ENCODE measurements at places on chromosomes 11 and 22.

DNA sequence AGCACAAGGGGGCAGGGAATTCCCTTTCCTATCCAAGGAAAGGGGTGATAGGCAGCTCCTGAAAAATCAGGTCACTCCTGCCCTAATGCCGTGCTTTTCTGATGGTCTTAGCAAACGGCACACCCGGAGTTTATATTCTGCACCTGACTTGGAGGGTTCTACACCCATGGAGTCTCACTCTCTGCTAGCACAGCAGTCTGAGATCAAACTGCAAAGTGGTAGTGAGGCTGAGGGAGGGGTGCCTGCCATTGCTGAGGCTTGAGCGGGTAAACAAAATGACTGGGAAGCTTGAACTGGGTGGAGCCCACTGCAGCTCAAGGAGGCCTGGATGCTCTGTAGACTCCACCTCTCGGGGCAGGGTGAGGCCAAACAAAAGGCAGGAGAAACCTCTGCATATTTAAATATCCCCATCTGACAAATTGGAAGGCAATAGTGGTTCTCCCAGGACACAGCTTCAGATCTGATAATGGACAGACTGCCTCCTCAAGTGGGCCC, 194.7 kb downstream of the OR4A47 start:
- no peak for DNase-seq

GRCh38 chr11:11359611-11360010, 6.6 kb upstream of the CSNK2A3 start:
- DNase-seq, result no peak

DNA sequence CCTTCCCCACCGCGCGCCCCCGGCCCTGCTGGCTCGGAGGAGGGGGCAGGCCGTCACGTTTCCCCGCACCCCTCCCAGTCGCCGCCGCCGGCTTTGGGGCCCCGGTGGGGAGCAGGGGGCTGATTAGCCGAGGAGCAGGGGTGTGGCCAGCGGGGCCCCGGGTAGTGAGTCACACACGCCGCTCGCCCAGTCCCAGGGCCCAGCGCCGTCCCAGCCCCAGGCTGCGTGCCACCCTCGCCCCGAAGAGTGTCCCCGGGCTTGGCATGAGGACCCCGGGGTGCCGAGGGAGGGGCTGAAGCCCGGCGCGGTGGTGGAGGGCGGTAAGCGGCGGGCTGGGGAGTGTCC, 34.4 kb downstream of the PRDM11 start:
- peak; percentile 33 for DNase-seq

DNA sequence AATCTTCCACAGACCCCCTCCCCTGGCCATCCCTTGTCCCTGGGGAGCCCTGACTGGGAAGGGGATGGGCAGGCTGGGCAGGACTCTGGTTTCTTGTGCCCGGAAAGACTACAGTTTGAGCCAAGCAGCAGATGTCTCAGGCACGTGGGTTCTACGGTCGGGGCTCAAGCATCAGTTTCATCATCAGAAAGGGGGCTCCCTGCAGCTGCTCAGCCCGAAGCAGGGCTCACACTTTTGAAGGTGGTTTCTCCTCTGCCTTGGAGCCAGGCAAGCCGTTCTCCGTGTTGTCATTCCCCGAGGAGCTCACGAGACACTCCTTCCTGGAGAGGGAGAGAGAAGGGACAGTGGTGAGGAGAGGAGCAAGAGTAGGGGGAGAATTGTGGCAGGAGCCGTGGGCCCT, 15.8 kb downstream of the SCN4B start:
- no peak for DNase-seq

DNA sequence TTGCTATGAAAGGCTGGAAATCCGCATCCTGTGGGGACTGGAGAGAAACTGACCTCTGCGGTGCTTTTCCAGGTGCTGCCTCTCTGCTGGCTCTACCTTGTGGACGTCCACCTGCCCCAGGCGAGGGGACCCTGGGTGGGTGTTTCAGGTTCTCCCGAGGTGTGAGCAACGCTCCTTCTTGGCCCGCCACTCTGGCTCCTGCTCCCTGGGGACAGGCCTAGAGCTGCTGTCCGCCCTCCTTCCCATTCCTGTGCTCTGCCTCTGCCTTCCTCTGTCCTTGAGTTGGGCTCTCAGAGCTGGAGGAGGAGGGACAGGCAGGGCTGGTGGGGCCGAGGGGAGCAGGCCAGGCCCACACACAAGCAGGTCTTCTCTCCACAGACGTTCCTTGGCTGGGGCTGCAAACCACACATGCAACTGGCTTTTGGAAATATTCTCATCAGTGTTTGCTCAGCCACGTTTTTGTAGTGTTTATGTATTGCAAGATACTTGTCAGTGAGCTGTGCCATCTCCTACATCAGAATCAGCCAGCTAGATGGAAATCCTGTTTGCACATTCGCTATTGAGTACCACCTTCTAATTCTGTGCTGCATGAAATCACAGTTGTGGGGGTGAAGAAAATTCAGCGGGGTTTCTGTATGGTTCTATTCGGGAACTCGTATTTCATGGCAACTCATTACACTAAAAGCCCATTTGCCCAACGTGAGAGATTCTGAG, 1115.0 kb downstream of the BRD1 start:
- DNase-seq, result no peak

GRCh38 chr22:48531761-48532435, 1295.8 kb downstream of the BRD1 start:
- DNase-seq, result no peak

DNA sequence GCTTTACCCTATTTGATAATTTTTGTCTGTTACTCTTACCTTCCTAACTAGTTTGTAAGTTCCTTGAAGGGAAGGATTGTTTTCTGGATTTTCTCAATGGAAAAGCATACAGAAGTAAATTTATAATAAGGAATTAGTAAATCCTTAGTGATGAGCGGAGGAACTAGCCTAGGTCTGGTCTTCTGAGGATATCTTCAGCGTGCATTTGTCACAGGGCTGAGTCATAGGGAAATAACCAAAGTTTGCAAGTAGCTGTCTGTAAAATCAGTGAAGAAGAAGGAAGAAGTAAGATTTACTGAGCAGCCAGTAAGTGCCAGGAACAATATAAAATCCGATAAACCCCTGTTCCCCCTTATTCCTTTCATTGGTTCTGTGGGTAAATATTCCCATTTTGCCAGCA, 162.7 kb upstream of the SORL1-AS1 start:
- DNase-seq, result peak; percentile 56

DNA sequence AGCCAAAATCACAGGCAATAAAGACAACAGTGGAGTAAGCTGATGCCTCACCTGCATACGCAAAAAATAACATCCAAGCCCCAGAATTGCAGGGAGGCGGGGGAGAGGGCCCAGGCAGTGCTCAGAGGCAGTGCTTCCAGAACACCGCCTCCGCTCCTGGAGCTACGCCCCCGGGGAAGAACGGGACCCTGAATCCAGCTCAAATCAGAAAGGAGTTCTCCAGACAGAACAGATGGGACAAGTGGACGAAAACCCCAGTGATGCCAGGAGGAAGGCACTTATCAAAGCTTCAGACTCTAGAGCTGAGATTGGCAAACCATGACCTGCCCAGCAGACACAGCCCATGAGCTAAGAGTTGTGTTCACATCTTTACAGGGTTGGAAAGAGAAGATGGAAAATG, 683.9 kb downstream of the TBC1D22A start:
- DNase-seq, result no peak

DNA sequence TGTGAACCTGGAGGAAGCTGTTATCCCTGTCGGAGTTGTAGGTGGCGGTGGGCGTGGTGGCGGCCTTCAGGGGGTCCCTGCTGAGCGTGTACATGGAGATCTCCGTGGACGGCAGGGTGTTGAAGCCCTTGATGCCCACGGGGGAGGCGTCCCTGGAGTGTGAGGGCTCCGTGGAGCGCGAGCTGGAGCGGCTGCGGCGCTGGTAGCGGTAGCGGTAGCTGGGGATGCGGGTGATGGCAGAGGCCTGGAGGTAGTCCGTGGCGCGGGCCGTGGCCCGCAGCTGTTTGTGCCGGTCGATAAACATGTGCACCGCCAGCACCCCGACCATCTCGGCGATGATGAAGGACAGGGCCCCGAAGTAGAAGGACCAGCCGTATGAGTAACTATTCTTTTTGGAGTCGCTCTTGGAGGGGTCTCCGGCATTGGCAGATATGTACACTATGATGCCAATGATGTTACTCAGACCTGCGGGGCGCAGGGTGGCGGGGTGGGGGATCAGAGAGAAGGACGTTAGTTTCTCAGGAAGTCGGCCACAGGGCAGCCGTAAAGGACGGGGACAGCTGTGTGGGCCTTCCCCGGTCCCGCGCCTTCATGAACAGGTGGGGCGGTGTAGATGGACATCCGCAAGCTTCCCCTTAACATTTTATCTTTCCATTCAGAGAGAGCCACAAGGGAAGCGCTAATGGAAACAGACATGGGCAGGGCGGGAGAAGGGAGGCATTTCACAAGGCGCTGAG, 35.6 kb upstream of the EIF3D start:
- DNase-seq, result no peak

GRCh38 chr11:15159085-15159484, 44.4 kb downstream of the INSC start:
- no peak for DNase-seq

DNA sequence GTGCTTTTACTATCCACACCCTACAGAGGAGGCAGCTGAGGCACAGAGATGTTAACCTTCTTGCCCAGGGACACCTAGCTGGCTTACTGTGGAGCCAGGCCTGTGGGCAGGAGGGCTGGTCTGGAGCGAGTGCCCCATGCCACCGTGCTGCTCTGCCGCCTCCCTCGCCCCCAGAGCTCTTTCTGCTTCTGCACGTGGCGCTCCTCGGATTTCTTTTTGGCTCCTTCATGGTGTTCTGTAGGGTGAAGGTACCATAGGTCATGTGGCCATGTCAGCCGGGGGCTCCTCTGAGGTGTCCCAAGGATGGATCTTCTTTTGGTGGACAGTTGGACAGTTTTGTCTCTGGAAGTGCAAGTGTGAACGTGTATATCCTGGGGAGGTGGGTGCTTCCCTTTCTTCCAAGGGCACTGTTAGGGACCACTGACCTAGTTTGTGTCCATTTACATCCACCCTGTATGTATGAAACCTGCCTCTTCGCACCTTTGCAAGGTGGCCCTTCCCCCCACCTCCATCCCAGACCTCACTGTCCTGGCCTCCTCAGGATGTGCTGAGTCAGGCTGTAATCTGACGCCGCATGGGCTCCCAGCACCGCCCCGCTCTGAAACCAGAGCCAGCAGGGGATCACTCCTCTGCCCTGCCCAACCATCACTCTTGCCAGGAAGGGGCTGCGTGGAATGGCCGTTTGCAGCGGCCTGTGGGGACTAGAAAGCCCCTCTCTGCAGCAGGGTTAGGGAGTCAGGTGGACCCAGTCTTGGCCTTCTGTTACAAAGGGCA, 31.7 kb downstream of the POLR3H start:
- DNase-seq, result peak; percentile 57

GRCh38 chr11:67606093-67606491, 644 bp upstream of the NDUFV1 start:
- DNase-seq, result peak; percentile 16

DNA sequence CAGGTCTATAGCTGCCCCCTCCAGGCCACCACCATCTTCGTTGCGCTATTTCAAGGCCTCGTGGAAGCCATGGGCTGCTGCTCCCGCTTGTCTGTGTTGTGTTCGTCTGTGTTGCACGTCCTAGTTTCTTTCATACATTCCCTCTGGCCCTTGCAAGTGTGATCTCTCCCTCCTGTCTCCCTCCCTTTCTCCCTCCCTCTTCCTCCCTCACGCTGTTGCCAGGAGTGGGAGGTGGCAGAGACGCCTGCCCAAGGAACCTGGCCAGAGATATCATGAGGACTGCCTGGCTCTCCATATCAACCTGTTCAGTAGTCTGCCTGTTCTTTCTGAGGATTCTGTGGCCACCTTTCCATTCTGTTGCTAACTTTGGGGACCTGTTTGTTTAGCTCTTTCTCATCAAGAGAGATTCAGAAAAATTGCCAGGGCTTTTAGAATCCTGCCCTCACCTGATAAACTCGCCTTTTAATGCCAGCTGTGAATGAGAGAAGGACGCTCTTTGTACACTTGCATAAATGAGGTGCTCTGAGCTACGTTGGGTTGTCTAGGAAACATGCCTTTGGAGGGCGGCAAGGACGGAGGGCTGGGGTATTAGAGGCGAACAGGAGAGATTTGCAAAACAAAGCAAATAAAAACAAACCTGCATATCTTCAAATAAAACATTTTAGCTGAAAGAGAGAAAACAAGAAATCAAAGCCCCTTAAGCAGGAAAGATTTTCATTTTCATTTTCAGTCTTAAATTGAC, 185.2 kb downstream of the TBC1D22A start:
- DNase-seq, result no peak

GRCh38 chr22:42202669-42203068, 67.8 kb downstream of the TCF20 start:
- peak; percentile 57 for DNase-seq

GRCh38 chr22:41504816-41505215, 35.9 kb downstream of the ACO2 start:
- no peak for DNase-seq

DNA sequence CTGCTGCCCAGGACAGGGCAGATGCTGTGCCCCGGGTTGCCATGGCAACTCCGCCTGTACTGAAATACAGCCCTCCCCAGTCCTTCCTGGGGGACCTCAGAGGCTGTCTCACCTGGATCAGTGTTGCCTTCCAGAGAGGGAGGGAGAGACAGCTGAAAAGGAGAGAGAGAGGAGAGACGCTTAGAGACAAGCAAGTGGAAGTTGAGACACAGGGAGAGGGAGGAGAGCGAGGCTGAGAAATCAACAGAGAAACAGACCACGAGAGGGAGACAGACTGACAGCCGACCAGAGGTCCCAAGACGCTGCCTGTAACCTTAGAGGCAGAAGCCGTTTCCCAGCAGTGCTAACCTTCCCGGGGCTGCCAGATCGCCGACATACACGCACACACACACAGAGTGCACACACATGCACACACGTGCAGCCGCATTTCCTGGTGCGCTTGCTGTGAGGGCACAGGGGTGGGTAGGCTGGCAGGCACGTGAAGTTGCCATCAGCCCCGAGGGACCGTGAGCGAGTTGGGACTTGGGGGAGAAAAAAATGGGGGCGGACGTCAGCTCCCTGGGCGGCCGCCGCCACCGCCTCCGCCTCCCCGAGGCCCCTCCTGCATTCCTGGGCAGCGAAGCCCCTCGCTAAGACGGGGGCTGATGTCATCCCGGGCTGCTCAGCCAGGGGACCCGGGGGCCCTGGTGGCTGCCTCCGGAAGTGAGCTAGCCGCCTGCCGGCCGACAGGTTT, 88.6 kb upstream of the CRYBB3 start:
- peak; percentile 72 for DNase-seq

DNA sequence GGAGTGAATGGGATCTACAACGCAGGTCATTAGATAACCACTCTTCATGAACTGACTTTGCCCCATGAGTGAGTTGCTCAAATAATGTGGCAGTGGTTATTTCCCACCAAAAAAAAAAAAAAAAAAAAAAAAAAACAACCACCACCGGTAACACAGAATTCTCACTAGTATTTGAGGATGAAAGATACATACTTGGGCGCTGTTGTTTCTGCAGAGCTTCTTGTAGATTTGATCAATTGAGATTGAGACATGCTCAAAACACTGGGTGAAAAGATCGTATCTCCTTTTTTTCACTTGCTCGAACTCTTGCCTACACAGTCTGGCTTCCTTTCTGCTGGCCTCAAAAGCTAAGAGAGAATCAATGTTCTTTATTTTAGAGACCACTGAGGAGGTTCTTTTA, 44.1 kb downstream of the FAM118A start:
- DNase-seq, result no peak

- peak; percentile 26 for DNase-seq
Observed at GRCh38 chr11:13448876-13449275, 14.1 kb downstream of the BTBD10 start.

GRCh38 chr11:2212411-2213251, 41.0 kb upstream of the TH start:
- no peak for DNase-seq

Data from astrocyte (in vitro differentiated cells and primary cell).